ENCODE measurements at places on chromosomes 2 and 18.

- no peak for DNase-seq
Measured at GRCh38 chr2:139194546-139194945, 414.4 kb upstream of the NXPH2 start.

GRCh38 chr2:67388680-67389079 is 8.5 kb upstream of the ETAA1 start:
- DNase-seq: no peak

DNA sequence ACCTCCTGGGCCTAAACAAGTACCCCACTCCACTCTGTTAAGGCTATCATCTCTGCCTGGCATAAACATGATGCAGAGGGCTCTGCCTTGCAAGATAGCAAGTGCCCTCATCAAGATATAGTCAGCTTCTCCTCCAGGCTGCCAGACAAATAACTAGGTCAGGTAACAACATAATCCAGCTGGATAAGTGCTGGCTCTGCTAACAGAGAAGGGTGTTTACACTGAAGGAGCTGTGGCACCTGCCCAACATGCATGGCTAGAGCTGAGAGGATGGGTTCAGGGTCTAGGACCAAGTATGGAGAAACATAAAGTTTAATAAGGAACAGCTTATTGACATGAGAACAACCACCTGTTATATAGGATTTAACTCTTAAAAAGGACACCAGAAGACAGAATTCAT is 42.8 kb downstream of the DLGAP1 start:
- DNase-seq: no peak

GRCh38 chr2:96977631-96978195 is 8.7 kb downstream of the FAM178B start:
- no peak for DNase-seq

- no peak for DNase-seq
Measured at GRCh38 chr2:134021830-134022524, 231.9 kb upstream of the MGAT5 start.

DNA sequence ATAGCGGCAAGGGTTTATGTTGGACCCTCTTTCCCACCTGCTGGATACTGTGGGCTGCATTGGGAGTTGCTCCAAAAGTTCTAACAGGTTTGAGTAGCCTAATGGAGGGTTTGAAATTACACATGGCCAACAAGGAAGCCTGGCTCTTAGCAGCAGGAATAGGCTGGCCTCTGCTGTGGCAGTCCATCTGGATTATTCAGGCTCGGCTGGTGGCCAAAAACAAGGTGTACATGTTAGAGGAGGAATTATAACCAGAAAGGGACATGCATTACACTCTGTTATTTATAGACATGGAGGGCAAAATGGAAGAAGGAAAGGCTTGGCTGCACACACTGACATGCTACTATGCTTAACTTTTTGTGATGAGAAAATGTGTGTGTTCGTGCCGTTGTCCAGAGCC is 61.1 kb upstream of the NRXN1 start:
- no peak for DNase-seq

DNA sequence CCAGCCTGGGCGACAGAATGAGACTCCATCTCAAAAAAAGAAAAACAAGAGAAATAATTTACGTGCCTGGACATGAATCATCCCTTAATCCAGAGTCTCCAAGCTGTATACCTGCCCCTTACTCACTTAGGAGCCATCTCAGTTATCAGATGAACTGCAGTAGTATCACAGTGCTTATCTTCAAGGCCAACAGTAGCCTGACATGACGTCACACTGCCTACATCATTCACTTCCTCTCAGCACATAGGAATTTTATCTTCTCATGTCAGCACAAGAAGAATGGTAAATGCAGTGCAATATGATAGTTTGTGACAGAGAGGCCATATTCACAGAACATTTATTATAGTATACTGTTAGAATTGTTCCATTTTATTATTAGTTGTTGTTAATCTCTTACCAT is 216.6 kb downstream of the SS18 start:
- no peak for DNase-seq

DNA sequence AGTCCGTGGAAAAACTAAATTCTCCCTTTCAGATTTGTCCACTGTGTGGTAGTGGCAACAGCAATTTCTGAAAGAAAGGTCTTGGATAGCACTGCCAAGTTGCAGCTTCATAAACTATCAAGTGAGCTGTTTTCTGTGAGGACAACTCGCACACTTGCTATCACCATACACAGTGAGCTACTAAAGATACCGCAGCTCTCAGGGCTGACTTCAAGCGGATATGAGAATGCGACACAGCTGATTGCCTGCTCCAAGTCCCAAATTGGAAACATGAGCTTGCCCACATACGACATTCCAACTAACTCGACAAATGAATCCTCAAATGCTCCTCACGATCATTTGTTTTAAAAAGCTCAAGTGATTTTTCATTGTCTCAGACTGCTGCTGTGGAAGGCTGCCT is 46.2 kb downstream of the E2F6 start:
- DNase-seq: no peak

- no peak for DNase-seq
Measured at GRCh38 chr2:11478899-11479605, 13.1 kb upstream of the E2F6 start.

DNA sequence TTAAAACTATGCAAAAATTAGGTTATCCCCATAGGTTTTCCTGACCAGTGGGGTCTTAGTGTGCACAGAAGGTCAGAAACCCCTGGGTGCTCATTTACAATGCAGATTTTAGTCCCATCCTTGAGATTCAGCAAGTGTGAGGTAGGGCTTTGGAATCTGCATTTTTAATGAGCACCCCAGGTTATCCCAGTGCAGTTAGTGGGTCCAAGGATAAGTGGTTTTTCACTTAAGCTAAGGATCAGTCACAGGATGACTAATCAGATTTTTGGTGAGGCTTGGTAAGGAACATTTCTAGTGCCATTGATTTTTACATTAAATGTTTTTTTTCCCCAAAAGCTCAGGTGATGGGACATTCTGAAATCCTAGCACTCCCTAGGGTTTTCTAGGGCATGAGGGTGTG is 50.7 kb upstream of the MGAT5 start:
- DNase-seq: no peak

GRCh38 chr2:200586644-200586975 is 796 bp downstream of the AOX1 start:
- DNase-seq: no peak

- no peak for DNase-seq
Measured at GRCh38 chr18:3345885-3346284, 84.0 kb downstream of the MYL12B start.
